CD4-positive, CD25-positive, alpha-beta regulatory T cell (primary cell): ENCODE measurements at places on chromosomes 5 and 9.

DNA sequence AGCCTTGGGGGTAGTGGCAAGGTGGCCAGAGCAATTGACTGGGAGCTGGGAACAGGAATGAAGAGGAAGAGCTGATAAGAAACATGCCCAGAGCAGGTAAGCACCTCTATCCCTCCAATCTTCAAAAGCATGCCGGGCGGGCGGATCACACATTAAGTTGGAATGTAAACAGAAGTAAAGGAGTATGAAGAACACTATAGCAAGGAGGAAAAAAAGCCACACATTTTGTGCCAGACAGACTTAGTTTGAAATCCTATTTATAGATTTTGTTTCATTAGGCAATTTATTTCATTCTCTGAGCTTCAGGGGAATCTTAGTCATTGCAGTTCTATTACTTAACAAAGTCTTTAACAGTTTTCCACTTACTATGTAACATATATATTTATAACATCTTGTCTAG is 173.9 kb upstream of the TNC start:
- DNase-seq, result no peak

DNA sequence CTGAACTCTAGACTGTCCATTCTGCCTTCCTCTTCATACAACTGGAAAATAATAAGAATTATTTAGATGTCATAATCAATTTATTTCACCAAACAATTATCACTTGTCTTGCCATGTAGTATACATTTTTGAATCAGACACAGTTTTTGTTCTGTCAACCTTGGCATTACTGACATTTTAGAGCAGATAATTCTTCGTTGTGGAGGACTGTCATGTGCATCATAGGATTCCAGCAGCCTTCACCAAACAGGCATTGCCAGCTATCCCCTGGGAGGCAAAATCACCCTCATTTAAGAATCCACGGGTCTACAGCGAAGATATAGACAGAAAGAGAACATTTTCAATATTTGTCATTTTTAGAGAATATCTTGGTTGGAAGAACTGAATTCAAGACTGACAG is 293.9 kb downstream of the KDM4C start:
- no peak for DNase-seq

- DNase-seq, result no peak
Observed at GRCh38 chr5:6772886-6773285, 59.7 kb downstream of the TENT4A start.

DNA sequence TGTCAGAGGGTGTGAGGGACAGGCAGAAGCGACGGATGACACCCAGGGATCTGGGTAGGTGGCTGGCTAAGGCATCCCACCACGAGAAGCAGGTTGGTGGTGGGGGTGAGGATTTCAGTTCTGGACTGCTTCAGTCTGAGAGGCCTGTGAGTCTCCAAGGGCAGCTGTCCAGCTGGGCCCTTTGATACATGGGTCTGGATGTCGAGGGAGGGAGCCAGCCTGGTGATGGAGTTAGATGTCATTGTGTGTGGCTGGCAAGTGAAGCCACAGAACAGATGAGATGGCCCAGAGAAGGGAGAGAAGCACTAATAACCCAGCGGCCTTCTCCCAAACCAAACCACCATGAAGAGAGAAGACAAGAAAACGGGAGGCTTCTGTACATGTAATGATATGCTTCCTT is 11.1 kb downstream of the MED27 start:
- DNase-seq, result no peak

- DNase-seq, result no peak
Observed at GRCh38 chr9:127979333-127980059, 1.3 kb downstream of the EEIG1 start.
